ENCODE measurements at places on chromosomes 6 and 20. TPM values are rescaled to one million over a fixed set of nuclear protein-coding genes. Genes with fewer than 3 reads are reported as not detected.

PRICKLE4 gene
- total RNA-seq = 1.6 TPM

GRCh38 chr20:24102749-24103333, 114.3 kb upstream of the GGTLC1 start:
- no peak for DNase-seq
- no peaks in the 10 kb centered on the region for H3K36me3 ChIP-seq

HTR1B gene
- total RNA-seq = 14.0 TPM

TNNC2 gene
- 0.26 TPM for total RNA-seq

GRCh38 chr6:143562143-143562542, 50.6 kb upstream of the FUCA2 start:
- no peak overlapping the region for H3K27ac ChIP-seq
- no peaks in the 10 kb centered on the region for H3K4me1 ChIP-seq
- no peaks in the 10 kb centered on the region for H3K27me3 ChIP-seq
- no peak for DNase-seq
- no peaks in the 10 kb centered on the region for H3K36me3 ChIP-seq

Measured in Panc1 (cell line).